ENCODE measurements at places on chromosomes 13 and 19.

DNA sequence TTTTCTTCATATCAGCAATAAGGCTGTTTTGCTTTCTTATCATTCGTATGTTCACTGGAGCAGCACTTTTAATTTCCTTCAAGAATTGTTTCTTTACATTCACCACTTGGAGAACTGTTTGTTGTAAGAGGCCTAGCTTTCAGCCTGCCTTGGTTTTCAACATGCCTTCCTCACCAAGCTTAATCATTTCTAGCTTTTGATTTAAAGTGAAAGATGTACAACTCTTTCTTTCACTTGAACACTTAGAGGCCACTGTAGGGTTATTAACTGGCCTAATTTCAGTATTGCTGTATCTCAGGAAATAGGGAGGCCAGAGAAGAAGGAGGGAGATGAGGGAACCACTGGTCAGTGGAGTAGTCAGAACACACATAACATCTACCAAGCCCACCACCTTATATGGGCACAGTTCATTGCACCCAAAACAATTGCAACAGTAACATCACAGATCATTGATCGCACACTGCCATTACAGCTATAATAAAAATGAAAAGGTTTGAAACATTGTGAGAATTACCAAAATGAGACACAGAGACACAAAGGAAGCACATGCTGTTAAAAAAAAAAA is 181.4 kb upstream of the TUBA3C start:
- no peak for DNase-seq

- DNase-seq = no peak
Measured at GRCh38 chr19:49560358-49560900, 19.9 kb downstream of the NOSIP start.

DNA sequence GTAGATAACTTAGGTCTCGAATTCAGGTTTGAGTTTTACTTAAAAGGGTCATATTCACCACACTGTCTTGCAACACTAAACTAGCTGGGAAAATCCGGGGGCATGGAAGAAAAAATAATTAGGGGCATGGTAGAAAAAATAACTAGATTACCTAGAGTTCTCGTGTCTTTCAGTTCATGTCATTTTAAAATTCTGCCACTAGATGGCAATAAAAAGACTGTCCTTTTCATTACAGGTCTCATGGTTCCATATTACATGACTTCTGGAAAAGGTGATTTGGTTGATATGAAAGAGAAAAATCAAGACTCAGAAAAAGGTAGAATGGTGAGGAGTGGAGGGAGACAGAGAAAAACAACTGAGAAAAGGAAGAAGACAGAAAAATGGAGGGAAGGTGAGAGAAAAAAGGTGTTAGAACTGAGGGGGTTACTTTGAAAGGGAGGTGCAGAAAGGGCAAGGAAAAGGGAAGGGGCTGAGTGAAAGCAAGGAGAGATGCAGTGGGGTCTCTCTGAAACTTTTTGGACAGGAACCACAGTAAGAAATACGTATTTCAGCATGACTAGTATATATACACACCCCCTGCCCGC is 299.0 kb downstream of the KLF12 start:
- DNase-seq = peak; percentile 36

DNA sequence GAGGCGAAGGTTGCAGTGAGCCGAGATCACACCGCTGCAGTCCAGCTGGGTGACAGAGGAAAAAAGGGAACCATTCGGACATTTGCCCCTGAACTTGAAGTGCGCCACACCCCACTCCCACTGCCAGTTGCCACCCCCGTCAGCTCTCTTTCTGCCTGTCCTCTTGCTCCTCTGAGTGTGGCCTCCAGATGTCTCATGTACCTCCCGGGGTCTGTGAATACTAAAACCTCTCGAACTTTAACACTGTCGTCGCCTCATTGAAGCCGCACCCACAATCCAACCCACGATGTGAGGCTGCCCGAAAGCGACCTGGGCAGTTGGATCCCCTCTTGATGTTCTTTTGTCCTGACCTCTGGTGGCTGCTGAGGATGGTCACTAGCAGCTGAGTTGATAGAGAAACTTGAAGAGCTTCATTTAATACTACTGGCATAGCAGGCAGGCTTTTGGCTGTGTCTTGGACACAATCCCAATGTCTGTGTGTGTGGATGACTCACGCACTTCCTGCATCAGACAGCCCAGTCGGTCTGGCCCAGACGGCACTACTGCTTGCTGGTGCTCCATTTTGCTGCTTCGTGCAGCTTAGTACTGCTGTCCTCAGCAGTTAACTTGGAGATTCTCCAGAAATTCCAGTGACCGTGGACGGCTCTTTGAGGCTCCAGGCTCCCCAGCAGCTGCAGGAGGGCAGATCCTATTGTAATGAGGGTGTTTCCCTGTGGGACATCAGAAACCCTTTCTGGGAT is 4.2 kb downstream of the FPR3 start:
- DNase-seq = peak; percentile 85

GRCh38 chr13:109389456-109389855 is 396.9 kb downstream of the IRS2 start:
- no peak for DNase-seq

DNA sequence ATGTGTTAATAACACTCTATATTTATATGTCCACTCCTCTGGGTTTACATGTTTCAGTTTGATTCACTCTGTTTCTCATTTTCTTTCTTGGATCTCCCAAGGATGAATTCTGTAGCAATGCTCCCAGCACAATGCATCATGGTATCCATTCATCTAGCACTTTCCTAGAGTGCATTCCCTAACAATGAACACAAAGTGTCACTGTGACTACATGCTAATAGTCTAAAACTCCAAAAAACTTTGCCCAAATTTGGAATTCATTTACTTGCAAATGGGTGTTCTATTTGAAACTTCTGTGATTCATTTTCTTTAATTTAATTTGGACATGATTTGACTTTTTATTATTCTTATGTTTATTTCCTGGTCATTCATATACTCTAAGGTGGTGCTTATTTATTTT is 286.3 kb downstream of the POU4F1 start:
- no peak for DNase-seq

DNA sequence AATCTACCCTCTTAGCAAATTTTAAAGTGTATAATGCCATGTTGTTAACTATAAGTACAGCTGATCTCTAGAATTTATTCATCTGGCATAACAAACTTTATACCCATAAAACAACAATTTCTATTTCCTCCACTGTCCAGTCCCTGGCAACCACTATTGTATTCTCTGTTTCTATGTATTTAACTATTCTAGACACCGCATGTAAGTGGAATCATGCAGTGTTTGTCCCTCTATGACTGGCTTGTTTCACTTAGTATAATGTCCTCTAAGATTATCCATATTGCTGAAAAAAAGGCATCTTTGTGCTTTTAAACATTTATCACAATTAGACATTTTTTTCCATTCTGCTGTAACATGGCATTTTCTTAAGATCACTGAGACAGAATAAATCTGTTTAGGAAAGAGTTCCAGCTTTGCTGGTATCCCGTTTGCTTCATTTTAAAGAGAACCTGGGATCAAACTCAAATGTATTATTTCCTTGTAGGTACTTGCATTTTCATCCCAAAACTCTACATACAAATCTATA is 1191.0 kb downstream of the SLITRK5 start:
- DNase-seq = no peak

GRCh38 chr13:24742294-24742693 is 21.7 kb upstream of the RNF17 start:
- DNase-seq = peak; percentile 11

GRCh38 chr19:41529484-41530183 is 46.3 kb upstream of the CEACAM21 start:
- DNase-seq = no peak

DNA sequence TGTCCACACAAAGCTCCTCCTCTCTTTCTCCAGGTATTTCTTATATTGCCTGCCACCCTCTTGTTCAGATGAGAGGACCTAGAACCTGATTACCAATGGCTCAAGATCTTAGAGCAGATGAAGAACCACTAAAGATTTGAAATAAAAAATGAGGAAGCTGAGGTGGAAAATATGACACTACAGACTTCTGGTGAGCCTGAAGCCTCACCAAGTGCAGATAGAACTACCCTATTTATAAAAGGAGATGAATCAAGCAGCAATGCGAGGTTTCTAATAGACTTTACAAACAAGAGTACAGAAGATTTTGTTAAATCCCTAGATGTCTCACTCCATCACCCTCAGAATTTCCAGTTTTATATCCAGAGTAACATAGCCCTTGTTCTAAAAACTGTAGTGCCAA is 345.8 kb downstream of the TBC1D4 start:
- DNase-seq = no peak

DNA sequence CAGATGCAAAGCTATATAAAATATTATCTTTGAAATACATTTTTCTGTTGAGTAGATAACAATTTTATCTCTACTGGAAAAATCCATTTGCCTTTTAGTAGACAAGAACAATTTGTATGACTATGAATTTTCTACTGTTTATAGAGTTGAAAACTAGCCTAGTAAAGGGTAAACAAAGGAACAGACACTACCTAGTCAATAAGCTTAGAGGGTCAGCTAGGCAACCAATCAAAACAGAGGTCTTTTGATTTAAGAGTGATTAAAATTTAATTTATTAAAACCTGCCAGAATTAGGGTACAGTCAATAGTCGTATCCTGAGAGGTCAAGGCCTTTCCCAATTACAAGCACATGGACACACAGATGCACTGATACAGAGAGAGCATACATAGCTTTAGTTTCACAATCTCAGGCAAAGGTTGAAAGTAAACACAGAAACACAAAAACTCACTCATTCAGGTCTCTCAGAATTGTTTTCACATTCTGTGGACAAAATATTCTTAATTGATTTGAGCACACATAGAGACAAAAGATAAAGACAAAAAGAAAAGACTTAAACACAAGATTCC is 24.5 kb upstream of the GPC6 start:
- DNase-seq = no peak

- peak; percentile 49 for DNase-seq
Measured at GRCh38 chr13:91133941-91134802, 213.3 kb upstream of the MIR17HG start.

- peak; percentile 82 for DNase-seq
Measured at GRCh38 chr13:99481366-99481765, 19.9 kb upstream of the TM9SF2 start.

DNA sequence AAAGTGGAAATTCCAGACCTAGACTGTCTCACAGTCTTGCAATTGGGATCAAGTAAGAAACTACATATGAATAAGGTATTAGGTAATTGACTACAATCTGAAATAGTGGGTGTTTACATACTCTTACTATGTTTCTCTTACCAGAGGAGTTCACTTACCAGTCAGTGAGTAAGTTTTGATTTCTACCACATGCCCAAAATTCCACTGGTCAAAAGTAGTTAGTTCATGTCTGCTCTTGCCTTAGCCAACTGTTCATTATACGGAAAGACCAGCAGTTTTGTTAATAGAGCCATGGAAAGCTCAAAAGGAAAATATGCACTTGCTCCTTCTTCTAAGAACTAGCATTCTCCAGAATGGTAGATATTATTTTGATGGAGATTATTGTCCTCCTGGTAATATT is 490.8 kb downstream of the RFC3 start:
- peak; percentile 91 for DNase-seq

DNA sequence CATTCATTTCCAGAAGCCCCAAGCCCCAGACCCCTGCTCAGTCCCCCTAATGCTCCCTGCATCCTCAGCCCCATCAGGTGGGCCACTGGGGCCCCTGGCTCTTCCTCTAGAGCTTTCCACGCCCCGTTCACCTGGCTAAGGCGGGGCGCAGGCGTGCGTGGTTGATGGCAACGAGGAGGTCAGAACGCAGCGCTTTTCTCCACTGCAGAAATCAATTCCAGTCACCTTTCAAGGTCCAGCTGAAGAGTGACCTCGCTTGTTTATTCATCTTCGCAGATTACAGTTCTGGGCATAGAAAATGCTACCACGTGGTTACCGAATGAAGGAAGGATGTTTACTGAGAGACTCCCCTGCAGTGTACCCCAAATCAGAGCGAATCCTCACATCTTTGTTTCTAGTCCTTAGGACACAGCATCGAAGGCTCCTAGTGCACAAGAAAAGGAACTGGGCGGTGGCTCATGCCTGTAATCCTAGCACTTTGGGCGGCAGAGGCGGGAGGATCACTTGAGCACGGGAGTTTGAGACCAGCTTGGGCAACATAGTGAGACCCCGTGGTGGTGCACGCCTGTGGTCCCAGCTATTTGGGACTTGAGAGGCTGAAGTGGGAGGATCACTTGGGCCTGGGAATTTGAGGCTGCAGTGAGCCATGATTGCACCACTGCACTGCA is 828 bp upstream of the PBX4 start:
- DNase-seq = no peak

- no peak for DNase-seq
Measured at GRCh38 chr13:90713441-90714133, 633.9 kb upstream of the MIR17HG start.

DNA sequence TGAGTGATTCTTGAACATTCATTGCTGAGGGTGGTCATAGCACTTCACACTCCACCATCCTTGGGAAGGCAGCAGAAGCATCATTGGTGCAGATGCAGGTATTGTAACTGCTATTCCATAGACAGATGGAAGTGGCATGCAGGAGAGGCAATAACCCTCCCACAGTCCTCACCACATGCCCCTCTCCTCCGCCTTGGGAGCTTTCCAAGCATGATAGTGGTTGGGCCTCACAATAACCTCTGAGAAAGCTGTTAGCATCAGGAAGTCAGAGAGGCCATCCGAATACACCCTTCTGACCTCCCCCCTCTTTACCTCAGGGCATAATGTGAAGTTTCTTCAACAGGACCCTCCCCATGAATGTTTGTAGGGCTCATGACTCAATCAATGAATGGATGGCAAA is 177.9 kb downstream of the KATNAL1 start:
- no peak for DNase-seq

GRCh38 chr19:38072776-38073750 is 151.0 kb downstream of the DPF1 start:
- DNase-seq = no peak

DNA sequence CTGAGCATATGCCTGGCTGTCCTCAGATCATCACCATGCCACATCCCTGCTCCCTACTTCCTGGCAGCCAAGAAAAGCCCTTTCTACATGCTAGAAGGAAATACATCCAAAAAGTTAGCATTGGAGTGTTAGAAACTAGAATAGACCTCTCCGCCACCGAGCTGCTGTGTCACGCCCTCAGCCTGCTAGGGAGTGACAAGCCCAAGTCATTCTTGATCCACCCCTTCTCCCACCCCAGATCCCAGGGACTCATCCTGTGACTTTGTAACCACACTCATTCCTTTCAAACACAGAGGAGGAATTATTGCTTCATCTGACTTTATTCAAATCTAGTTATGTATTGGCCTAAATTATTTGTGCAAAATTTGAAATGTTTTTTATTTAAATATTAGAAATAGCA is 45.3 kb downstream of the POLR1D start:
- DNase-seq = no peak

- DNase-seq = peak; percentile 86
Measured at GRCh38 chr13:30431269-30431940, 9.1 kb downstream of the UBE2L5 start.

DNA sequence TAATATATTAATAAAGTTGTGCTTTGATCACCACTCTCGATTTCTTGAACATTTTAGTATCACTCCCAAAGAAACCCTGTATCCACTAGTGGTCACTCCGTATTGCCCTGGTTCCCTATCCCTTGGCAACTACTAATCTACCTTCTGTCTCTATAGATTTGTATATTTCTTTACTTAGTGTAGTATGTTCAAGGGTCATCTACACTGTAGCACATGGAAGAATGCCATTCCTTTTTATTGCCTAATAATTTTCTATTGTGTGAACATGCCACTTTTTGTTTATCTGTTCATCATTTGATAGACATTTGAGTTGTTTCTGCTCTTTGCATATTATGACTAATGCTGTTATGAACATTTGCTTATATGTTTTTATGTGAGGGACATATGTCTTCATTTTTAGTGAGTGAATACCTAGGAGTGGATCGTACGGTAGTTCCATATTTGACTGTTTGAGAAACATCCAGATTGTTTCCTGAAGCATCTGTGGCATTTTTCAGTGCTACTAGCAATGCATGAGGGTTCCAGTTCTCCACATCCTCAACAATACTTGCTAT is 254.0 kb downstream of the GPC6 start:
- DNase-seq = no peak

- DNase-seq = no peak
Measured at GRCh38 chr19:4664642-4665041, 5.5 kb downstream of the MYDGF start.
